ENCODE measurements at places on chromosomes 2 and 18. TPM values are rescaled to one million over a fixed set of nuclear protein-coding genes. Genes with fewer than 3 reads are reported as not detected.

The SLC25A52 gene
- total RNA-seq = not detected

The ZNF521 gene
- total RNA-seq = not detected

- H3K4me3 ChIP-seq = no peak overlapping the region
- no peaks in the 10 kb centered on the region for H3K36me3 ChIP-seq
- H3K27me3 ChIP-seq = no peaks in the 10 kb centered on the region
- peaks cover 15% of the 10 kb centered on the region for H3K4me1 ChIP-seq
- no peak for DNase-seq
- no peak overlapping the region for H3K27ac ChIP-seq
These were observed 59.2 kb upstream of the TRIB2 start for GRCh38 chr2:12657560-12657959.

The CTIF gene
- total RNA-seq = 3.6 TPM

DNA sequence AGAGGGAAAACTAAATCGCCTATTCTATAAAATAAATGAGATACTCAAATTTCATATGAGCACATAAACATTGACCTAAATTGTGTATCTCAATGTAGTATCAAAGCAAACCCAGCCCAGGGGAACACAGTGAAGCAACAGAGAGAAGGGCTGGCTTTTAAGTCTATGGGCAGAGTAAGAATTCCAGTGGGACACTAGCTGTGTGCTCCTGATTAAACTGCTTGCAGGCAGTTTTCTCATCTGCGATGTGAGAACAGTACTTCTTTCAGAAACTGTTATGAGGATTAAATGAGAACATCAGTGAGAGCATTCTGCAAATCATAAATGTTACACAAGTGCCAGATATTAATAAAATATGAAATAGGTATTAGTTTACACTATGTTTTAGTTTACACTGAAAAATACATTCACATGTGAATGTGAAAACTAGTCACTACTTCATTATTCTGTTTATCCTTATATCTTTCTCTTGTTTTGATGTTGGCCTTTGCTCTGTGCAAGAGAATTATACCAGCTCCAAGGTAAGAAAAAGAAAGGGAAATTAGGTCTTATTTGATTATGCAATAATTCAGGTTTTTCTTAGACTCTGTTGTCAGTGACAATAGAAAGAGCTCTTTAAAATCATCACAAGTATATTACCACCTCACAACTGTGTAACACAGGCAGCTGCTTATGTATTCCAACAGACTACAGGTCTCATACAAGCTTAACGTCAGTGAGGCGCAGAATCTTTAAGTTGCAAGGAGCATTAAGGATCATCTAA lies 47.5 kb downstream of the GAREM1 start:
- H3K27ac ChIP-seq = no peak overlapping the region
- no peaks in the 10 kb centered on the region for H3K4me1 ChIP-seq
- H3K36me3 ChIP-seq = no peaks in the 10 kb centered on the region

- no peaks in the 10 kb centered on the region for H3K36me3 ChIP-seq
- peak overlapping the region; percentile 87 for H3K4me3 ChIP-seq
- no peaks in the 10 kb centered on the region for H3K27me3 ChIP-seq
- peak overlapping the region; percentile 97 for H3K27ac ChIP-seq
- DNase-seq = peak; percentile 100
- peaks cover 49% of the 10 kb centered on the region for H3K4me1 ChIP-seq
These were observed 20.4 kb downstream of the TMSB10 start for GRCh38 chr2:84925724-84926376.

GRCh38 chr2:28729698-28730097 lies 21.9 kb upstream of the PPP1CB start:
- no peaks in the 10 kb centered on the region for H3K27me3 ChIP-seq
- H3K4me3 ChIP-seq = no peak overlapping the region
- H3K36me3 ChIP-seq = no peaks in the 10 kb centered on the region
- peaks cover 12% of the 10 kb centered on the region for H3K4me1 ChIP-seq

DNA sequence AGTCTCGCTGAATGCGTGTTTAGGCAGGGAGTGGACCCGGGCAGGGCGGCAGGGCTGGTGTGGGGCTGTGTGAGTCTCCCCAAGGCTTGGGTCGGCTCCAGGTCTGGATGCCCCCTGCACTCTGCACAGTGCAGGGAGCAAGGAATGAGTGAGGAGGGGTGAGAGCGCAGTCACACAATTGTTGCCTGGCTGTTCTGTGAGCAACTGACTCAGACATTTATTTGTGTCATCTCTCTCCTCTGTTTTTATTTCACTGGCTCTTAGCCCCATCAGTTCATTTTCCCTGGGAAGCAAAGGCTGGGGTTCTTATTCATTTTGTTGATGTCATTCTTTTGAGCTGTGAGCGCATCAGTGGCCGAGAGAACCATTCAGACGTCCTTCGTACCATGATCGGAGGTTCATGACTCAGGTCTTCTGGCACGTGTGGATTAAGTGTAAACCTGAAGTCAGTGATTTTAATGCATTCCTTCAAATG lies 61.1 kb downstream of the GATA6 start:
- no peak for DNase-seq
- H3K27me3 ChIP-seq = no peaks in the 10 kb centered on the region
- no peak overlapping the region for H3K4me3 ChIP-seq
- H3K4me1 ChIP-seq = no peaks in the 10 kb centered on the region
- no peak overlapping the region for H3K27ac ChIP-seq

The IL1B gene
- not detected for total RNA-seq

GRCh38 chr18:6650127-6650507 lies 79.4 kb upstream of the ARHGAP28 start:
- no peaks in the 10 kb centered on the region for H3K36me3 ChIP-seq
- H3K27ac ChIP-seq = no peak overlapping the region
- no peak overlapping the region for H3K4me3 ChIP-seq
- DNase-seq = no peak
- no peaks in the 10 kb centered on the region for H3K4me1 ChIP-seq

DNA sequence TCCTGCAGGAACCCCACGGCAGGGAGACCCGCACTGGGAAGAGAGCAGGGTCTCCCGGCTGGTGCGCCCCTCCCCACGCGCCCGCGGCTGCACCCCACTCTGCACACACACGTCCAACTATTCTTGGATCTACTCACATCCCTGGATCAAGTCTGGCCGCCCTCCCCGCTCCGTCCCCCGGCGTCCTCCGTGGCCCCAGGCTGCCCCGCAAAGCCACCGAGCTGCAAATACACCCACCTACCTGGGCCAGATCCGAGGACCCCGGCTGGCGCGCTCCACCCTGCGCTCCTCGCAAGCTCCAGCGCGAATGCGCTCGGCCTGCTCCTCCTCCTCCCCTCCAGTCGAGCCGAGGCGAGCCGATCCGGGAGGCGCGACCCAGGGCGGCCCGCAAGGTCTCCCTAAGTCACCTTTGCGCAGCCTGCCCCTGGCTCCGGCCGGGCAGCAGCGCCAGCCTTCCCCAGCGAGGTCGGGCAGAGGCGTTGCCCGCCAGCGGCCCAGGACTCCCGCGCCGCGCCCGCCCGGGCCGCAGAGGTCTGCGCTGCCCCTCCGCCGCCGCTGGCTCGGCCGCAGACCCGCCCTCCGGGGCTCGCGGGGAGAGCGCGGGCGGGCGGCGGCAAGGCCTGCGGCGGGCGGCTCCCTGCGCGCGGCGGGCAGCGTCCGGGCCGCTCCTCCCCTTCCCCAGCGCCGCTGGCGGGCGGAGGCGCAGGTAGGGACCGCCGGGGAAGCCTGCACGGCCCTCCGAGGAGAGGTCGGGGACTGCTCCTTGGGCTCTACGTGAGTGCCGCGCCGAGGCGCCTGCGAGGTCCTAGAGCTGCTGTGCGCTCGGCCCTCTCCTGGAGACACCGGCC lies 126.0 kb downstream of the OSBPL1A start:
- peak overlapping the region; percentile 60 for H3K4me3 ChIP-seq
- H3K36me3 ChIP-seq = no peaks in the 10 kb centered on the region
- no peak overlapping the region for H3K27ac ChIP-seq
- DNase-seq = peak; percentile 32
- peaks cover 32% of the 10 kb centered on the region for H3K27me3 ChIP-seq
- peaks cover 3% of the 10 kb centered on the region for H3K4me1 ChIP-seq
